ENCODE measurements at places on chromosomes 13 and 19.

GRCh38 chr19:40396886-40397567 is 7.0 kb upstream of the HIPK4 start:
- H3K4me3 ChIP-seq: no peak overlapping the region
- H3K36me3 ChIP-seq: no peaks in the 10 kb centered on the region
- H3K4me1 ChIP-seq: no peaks in the 10 kb centered on the region

DNA sequence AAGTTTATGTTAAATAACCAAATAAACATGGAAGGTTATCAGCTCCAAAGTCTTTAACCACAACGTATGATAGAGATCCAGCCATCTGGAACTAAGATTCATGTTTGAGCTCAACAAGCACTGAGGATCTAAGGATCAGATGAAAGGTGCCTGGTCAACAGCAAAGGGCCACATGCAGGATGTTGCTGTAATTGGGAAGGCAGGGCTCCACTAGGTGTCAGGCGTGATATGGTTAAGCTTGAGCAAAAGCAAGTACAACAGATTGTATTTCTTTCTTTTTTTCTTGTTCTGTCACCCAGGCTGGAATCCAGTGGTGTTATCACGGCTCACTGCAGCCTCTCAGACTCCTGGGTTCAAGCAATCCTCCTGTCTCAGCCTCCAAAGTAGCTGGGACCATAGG is 12.0 kb downstream of the EBPL start:
- DNase-seq: no peak
- H3K4me1 ChIP-seq: no peaks in the 10 kb centered on the region
- no peak overlapping the region for H3K27ac ChIP-seq
- no peak overlapping the region for H3K4me3 ChIP-seq
- H3K27me3 ChIP-seq: no peaks in the 10 kb centered on the region
- peaks cover 4% of the 10 kb centered on the region for H3K36me3 ChIP-seq

DNA sequence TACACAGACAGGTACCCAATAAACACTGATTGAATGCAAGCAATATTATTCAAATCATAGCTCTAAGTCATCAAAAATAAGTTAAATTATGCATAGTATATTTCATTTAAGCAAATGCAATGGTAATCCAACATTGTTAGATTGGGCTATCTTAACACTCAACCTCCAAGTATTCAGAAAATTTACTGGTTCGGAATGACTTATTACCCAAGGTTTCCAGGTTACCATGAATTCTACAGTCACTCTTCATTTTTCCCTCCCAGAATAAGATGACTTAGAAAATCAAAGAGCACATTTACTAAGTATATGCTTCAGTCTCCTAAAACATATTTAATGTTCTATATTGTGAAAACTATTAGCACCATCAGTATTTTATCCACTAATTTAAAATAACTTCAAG is 6.0 kb downstream of the UBL3 start:
- no peak overlapping the region for H3K27ac ChIP-seq
- H3K27me3 ChIP-seq: no peaks in the 10 kb centered on the region
- H3K36me3 ChIP-seq: no peaks in the 10 kb centered on the region
- peak overlapping the region; percentile 93 for H3K4me3 ChIP-seq
- DNase-seq: no peak

- H3K27ac ChIP-seq: no peak within 1 kb of the TSS
- DNase-seq: no peak
- H3K27me3 ChIP-seq: no peaks in the 10 kb centered on the region
- H3K4me3 ChIP-seq: no peak within 1 kb of the TSS
- peaks cover 17% of the 10 kb centered on the region for H3K4me1 ChIP-seq
Measured at GRCh38 chr19:35228177-35228930, at the start of gene FAM187B. Gene FAM187B (minus strand): TSS chr19:35228739. CDS start chr19:35228680, 59 bp downstream.

DNA sequence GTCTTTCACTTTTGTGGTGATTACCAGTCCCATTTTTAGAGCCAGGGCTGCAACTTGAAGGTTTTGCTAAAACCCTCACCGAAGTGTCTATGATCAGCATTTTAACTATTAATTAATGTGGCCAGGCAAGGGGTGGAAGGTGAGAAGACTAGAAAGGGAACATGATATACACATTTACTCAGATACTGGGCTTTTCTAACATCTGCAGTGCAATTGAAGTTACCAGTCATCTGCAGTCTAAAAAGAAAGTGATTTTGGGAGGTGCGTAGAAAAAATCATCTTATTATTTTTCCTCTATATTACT is 481 bp downstream of the ALOX5AP start:
- peak overlapping the region; percentile 70 for H3K27ac ChIP-seq
- DNase-seq: no peak
- H3K36me3 ChIP-seq: no peaks in the 10 kb centered on the region
- no peaks in the 10 kb centered on the region for H3K27me3 ChIP-seq

DNA sequence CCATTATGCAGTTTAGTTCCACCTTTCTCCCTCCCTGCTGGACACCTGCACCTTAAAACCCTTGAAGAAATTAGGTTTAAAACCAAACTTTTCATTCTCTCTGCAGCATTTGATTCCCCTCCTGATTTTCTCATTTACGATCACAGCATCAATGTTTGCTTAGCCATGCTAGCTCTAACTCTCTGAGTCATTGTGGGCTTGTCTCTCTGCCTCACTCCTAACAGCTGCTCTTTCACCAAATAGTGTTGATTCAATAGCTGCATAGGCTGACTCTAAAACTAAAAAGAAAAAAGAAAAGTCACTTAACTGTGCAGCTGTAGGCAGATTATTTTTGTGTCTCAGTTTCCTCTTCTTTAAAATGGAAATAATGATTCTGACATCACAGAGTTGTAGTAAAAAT is 1124.9 kb downstream of the DIAPH3 start:
- no peak for DNase-seq
- no peaks in the 10 kb centered on the region for H3K27me3 ChIP-seq
- no peaks in the 10 kb centered on the region for H3K4me1 ChIP-seq
- no peaks in the 10 kb centered on the region for H3K36me3 ChIP-seq
- H3K4me3 ChIP-seq: no peak overlapping the region

DNA sequence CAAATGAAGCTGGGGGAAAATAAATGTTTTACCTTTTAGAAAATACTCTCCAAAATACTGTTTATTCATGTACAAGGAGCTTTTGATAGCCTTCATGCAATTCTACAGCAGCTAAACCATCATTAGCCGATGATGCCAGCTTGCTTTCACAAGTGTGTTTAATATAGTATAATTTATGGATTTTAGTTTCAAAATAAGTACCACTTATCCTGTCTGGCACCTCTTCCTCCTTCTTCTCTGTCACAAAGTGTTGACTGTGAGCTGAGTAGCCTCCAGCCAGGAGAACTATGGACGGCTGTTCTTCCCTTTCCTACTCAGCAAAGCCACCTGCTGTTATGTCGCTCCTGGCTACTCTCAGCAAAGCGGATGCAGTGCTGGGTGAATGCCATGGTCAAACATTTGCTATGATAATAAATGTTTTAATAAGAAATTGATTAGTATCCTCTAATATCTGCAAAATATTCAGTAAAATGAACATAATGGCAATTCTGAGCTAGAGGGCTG is 238.2 kb downstream of the LIG4 start:
- no peaks in the 10 kb centered on the region for H3K4me1 ChIP-seq
- DNase-seq: no peak
- no peak overlapping the region for H3K27ac ChIP-seq
- H3K4me3 ChIP-seq: no peak overlapping the region
- H3K27me3 ChIP-seq: no peaks in the 10 kb centered on the region

DNA sequence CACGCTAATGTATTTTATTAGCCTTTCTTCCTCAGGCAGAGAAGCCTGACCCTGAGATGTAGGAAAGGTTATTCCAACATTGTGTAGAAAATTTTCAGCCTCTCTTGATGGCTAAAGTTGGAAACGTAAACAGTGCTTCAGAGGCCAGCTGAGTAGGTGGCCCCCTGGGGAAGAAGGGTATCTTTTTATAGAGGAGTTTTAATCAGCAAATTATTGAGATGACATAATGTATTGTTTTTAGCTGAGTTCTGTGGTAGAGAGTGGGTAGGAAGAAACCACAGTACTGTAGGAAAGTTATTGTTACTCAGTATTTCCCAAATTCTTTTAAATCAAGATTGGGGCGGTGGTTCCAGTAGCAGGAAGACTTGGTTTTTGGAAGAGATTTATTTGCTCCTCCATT is 268.8 kb downstream of the DLEU7 start:
- DNase-seq: no peak
- no peak overlapping the region for H3K4me3 ChIP-seq
- H3K36me3 ChIP-seq: no peaks in the 10 kb centered on the region
- no peak overlapping the region for H3K27ac ChIP-seq
- H3K27me3 ChIP-seq: no peaks in the 10 kb centered on the region

DNA sequence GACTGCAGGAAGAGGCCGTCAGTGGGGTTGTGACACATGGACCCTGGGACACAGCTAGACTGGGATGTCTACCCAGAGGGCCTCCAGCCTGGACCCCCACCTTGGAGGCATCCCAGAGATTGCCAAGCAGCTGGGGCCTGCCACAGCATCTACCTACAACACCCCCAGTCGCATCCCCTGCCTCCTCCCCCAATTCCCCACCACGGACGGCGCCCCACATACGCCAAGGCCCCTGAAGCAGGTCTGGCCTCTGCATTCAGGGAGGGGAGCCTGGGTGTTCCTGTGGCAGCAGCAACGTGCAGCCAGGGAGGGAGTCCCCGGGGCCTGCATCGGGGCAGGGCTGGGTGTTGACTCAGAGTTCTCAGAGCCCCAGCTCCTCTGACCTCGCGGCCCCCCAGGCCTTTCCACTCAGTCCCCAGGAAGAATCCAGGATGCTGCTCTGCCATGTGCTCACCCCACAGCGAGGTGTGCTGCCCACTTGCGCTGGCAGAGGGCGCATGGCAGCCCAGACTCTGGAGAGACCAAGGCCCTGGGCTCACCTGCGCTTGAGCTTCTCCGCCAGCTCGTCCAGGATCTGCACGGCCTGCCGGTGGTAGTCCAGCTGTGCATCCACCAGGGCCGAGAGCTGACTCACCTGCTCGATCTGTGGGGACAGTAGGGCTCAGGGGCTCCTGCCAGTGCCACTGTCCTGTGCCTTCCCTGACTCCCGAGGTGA is 19.6 kb downstream of the MPND start:
- peaks cover 3% of the 10 kb centered on the region for H3K4me1 ChIP-seq
- H3K4me3 ChIP-seq: no peak overlapping the region
- H3K27me3 ChIP-seq: no peaks in the 10 kb centered on the region
- no peak for DNase-seq
- H3K36me3 ChIP-seq: peaks cover 50% of the 10 kb centered on the region

GRCh38 chr13:36910545-36910944 is 9.5 kb downstream of the SMAD9 start:
- no peak overlapping the region for H3K4me3 ChIP-seq
- H3K36me3 ChIP-seq: no peaks in the 10 kb centered on the region
- H3K27ac ChIP-seq: no peak overlapping the region
- H3K27me3 ChIP-seq: peaks cover 4% of the 10 kb centered on the region

- no peak for DNase-seq
- peak overlapping the region; percentile 98 for H3K27ac ChIP-seq
- no peaks in the 10 kb centered on the region for H3K27me3 ChIP-seq
- peaks cover 2% of the 10 kb centered on the region for H3K36me3 ChIP-seq
- H3K4me1 ChIP-seq: peaks cover 22% of the 10 kb centered on the region
- H3K4me3 ChIP-seq: peak overlapping the region; percentile 77
Measured at GRCh38 chr19:40778706-40779284, 748 bp downstream of the RAB4B start.

DNA sequence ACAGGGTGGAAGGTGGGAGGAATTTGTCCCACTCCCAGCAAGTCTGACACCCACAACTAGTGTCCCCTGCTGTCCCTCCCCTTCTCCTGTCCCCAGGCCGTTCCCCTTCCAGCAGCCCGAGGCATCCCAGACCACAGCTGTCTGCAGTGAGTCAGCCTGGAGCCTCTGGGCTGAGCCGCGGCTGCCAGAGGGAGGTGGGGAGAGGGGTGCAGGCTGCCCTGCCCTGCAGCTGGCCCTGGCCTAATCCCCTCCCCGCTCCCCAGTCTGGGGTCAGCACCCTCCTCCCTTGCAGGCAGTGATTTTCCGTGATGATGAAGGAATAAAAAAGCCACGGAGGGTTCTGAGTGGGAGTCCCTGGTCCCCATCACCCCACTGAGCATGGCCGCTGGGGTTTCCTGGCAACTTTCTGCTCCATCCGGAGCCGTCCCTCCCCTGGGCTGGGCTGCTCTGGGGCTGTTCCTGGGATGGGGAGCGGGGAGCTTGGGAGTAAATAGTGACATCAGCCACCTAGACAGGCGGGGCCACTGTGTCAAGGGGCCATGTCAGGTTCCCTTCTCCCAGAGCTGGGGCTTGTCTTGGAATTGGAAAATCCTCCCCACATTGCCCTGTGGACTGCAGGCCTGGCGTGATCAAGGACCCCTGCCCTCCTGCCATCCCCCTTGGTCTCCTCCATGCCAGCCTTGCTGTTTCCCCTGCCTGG is 16.8 kb downstream of the SPC24 start:
- H3K27me3 ChIP-seq: no peaks in the 10 kb centered on the region
- no peaks in the 10 kb centered on the region for H3K36me3 ChIP-seq
- H3K27ac ChIP-seq: no peak overlapping the region
- DNase-seq: no peak
- no peak overlapping the region for H3K4me3 ChIP-seq

GRCh38 chr19:14629557-14629956 is 45.1 kb downstream of the ADGRE3 start:
- no peak for DNase-seq
- no peak overlapping the region for H3K27ac ChIP-seq
- H3K27me3 ChIP-seq: no peaks in the 10 kb centered on the region
- no peak overlapping the region for H3K4me3 ChIP-seq
- H3K4me1 ChIP-seq: no peaks in the 10 kb centered on the region
- no peaks in the 10 kb centered on the region for H3K36me3 ChIP-seq
